ENCODE measurements at places on chromosomes 5 and 9. TPM values are rescaled to one million over a fixed set of nuclear protein-coding genes. Genes with fewer than 3 reads are reported as not detected.

TBCA gene
- 163 TPM for total RNA-seq

- DNase-seq = no peak
Observed at GRCh38 chr9:69771775-69772418, 12.1 kb upstream of the PTAR1 start.

DNA sequence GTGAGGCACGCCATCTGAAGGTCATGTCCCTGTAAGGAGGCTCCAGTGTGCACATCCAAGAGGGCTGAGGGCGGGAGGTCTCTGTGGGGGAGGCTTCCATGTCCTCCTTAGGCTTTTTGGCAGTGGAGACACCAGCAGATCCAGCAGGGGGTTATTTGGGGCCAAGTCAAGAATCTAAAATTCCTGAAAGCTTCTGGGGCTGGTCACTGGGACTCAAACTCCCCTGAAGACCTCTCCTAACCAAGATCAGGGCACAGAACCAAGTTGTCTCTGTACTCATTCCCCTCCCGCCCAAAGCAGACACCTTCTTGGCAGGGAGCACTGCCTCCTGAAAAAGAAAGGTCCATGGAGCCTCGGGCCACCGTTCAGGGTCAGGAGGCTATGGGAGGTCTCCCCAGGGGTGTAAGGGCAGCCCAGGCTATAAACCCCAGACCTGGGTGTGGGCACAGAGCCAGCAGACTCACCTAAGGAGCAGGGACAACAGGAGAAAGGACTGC, 127.4 kb upstream of the ADRA1B start:
- no peak for DNase-seq

DNA sequence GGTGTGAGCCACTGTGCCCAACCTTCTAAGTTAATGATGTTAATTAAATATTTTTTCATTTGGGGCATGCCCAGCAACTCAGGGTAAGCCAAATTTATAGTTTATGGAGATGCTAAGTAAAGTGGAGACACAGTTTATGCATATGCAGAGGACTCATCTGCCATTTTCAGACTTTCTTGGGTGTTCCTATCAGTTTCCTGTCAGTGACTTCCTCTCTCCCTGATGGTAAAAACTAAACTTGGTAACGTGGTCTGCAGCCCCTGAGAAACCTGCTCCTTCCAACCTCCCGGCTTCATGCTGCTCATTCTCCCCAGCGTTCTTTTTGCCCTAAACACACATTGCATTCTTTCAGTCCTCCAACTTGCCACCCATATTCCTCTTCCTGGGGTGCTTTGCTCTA, 48.4 kb upstream of the TUT7 start:
- DNase-seq = no peak

DNA sequence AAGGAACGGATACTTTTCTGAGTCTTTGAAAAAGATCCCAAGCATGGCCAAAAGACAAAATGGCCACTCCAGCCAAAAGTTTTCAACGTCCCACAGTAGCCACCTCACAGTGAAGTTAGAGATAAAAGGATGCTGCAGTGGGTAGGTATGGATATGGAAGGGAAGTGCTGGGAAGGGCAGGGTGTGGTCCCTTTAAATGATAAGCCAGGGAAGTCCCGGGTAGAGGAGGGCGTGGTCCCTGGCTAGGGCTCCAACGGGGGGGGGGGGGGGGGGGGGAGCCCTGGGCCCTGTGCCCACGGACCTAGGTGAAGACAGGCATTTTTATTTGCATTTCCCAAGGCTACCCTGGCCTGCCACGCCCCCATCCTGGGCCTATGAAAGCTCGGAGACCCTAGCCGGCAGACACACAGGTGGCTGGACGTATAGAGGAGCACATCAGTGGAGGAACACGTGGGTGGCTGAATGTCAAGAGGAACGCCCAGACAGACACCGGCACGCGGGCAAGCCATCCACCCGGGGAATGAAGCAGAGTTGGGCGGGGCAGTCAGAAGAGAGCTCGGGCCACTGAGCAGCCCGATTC, 306.7 kb downstream of the NFIB start:
- DNase-seq = no peak

DNA sequence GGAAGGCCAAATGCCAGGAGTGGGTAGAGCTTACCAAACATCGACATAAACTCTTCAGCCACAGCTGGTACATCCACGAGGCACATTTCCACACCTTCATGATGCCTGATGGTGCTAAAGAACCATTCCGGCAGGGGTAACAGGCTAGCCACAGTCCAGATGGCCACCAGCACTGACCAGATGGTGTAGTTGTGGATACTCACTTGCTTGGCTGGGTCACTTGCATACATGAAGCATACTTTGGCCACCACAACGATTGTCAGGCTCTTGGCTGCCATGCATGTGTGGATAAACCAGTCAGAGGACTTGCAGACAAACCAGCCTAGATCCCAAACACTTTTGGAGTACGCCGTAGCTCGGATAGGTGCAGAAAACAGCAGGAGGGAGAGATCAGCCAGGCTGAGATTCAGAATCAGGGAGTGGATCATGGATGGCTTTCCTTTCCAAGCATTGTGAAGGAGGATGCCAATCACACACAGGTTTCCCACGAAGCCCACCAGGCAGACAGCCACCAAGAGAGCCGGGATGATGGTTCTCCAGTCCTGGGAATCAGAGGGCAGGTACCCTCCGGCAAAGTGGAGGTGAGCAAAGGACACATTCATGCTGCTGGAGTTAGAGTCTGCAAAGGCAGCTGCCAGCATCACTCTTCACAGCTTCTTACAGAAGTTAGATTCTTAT, 378 bp downstream of the GPR151 start:
- no peak for DNase-seq

FRMPD1 gene
- not detected for total RNA-seq

DNA sequence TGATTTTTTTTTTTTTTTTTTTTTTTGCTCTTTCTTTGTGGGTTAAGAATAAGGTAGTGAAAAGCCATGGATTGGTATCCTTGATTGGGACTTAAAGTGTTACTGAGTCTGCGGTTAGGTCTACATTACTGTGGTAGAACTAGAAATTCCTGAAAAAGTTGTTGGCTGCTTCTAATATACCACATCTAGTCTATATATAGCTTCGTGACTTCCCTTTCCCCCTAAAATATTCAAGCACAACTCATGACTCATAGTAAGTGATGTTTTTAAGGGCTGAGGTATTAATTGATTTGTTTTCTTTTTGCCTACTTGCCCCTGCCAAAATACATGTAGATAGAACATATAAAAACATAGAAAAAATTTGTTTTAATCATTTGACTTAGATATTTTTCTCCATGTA, 247.6 kb downstream of the TMEM232 start:
- no peak for DNase-seq

DNA sequence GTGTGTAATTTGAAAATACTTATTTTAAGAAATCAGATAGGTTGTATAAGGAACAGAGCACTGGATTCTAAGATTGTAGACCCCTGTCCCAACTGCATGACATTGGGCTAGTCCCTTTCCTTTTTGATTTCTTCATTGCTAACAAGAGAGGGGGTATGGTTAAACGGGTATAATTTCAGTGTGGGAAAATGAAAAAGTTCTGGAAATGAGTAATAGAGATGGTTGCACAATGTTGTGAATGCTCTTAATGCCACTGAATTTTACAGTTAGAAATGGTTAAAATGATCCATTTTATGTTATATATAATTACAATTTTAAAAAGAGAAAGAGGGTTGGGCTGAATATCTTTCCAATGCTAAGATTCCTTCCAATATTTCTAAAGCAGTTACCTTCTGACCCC, 103.3 kb upstream of the LHFPL2 start:
- DNase-seq = no peak

MAMDC4 gene
- total RNA-seq = 14.4 TPM

GRCh38 chr5:83253720-83254119, 176.4 kb downstream of the XRCC4 start:
- no peak for DNase-seq

TUSC1 gene
- total RNA-seq = 0.45 TPM

DNA sequence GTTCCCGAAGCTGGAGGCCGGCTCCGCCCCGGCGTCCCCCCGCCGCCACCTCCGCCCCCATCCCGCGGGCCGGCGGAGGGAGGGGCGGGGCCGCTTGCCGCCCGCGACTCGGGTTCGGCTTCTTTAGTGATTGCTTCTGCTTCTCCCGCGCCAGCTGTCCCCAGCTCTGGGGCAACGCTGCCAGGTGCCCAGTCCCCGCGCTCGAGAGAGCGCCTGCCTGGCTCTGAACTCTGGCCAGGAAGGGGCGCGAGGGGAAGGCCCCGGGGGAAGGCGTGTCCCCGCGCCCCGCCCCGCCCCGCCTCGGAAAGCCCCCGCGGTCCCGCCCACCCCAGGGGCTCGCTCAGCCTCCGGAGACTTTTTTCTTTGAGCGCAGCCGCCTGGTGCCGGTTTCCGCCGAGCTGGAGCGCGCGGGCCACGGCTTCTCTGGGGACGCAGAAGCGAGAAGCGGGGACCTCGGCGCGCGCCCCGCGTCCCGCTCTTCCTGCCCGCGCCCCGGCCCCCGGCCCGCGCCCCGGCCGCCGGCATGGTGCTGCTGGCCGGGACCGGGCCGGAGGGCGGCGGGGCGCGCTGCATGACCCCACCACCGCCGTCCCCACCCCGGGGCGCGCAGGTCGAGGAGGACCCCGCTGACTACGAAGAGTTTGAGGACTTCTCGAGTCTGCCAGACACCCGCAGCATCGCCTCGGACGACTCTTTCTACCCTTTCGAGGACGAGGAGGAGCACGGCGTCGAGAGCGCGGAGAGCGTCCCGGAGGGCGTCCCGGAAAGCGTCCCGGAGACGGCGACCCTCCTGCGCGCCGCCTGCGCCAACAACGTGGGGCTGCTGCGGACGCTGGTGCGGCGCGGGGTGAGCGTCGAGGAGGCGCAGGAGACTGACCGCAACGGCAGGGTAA, at the start of gene ANKRD33B:
TSS of gene ANKRD33B (plus strand) at position 126 of the 893 bp plus-strand sequence. CDS start at position 524, 398 bp downstream.
- DNase-seq = peak; percentile 81

BARHL1 gene
- not detected for total RNA-seq

DNA sequence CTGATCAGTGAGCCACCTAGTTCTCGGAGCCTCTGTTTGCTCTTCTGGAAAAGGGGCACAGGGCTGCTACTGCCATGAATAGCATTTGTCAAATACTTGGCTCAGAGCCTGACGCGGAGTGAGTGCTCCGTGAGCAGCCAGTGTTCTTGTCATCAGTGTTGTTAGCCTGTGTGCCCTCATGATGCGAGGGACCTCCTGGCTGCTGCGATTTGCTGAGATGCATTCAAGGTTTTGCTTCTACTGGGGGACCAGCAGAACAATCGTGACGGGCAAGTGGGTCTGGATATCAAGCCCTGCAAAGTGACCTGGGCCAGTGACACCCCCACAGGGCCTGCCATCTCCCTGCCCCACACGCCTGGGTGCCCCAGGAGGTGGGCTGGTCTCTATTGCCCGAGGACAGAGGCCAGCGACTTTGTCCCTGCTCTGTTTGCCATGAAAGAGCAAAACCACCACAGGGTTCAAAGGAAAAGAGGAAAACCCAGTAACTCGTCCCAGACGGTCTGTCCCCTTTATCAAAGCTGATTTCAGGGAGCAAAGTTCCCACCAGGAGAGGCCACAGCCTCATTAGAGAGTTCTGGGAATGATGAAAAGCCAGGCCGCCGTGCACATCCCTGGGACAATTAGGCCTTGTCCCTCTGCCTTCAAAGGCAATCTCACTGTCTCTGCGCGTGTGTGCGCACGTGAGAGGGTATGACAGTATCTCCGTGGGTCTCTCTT, 86.5 kb upstream of the LMX1B start:
- DNase-seq = no peak

DNA sequence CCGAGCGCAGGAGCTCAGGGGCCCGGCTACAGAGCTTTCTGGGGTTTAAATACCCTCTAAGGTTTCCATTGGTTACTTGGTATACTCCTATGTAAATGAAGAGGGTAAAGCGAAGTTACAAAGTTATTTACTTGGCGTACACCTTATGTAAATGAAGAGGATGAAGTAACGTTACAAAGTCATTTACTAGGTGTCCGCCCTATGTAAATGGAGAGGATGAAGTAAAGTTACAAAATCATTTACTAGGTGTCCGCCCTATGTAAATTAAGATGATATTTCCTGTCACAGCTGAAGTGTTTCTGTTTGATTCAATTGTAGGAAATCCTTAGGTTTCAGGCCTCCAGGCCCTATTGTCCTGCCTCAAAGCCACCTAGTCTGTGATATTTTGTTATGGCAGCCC, 358.2 kb downstream of the MTRR start:
- DNase-seq = no peak

DNA sequence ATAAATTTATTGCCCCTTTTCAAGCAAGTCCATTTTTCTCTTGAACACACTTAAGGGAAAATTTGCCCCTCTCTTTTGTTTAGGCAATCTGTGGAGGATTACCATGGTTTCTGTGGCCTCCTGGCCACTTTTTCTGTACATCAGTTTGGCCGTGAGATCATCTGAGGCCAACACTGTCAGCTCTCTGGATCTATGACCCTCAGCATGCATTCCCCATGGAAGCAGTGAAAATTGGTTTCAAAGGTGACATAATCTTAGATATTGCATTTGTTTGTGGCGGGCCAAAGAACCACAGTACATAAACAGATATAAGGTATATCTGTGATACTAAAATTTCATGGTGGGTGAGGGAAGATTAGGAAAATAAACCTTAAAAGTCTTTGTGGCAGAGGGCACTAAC, 4.6 kb upstream of the ZNF474 start:
- no peak for DNase-seq

SCGB3A2 gene
- total RNA-seq = not detected

All from activated CD4-positive, alpha-beta T cell treated with anti-CD3 and anti-CD28 coated beads, Interleukin-2, amount 10 ng/mL, durations not matched to agents 7 days and 5 days (primary cell).